Astrocyte of the cerebellum (primary cell): ENCODE measurements at places on chromosomes 2 and 18.

DNA sequence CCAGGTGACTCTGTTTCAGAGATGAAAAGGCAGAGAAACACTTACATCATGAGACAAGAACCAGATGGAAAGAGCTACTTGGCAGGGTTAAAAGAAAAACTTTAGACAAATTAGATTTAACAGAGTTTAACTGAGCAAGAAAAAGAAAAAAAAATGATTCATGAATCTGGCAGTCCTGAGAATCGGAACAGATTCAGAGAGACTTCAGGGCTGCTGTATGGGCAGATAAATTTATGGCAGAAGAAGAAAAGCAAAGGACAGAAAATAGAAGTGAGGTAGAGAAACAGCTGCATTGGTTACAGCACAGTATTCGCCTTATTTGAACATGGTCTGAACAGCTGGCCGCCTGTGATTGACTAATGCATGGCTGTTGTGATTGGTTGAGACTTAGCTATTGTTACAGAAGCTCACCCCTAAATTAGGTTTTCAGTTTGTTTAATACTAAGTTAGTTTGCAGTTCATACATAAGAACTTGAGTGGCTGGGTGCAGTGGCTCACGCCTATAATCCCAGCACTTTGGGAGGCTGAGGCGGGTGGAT, 43.0 kb upstream of the RHOB start:
- DNase-seq = no peak

DNA sequence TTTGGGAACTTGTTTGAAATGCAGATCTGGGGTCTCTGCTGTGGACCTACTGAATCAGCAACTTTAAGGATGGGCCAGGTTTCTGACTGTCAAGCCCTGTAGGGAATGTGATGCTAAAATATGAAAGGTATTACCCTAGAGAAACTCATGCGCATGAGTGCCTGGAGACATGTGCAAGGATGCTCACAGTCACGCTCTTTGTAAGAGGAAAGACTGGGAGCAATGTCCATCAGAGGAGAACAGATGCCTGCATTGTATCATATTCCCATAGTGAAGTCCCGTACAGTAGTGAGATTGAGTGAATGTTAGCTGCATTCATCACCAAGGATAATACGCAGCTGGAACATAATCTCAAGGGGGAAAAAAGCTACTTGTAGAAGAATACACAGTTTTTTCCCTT, 14.1 kb downstream of the ZNF407 start:
- DNase-seq = no peak

GRCh38 chr18:23146861-23147469, 11.7 kb downstream of the CABLES1 start:
- DNase-seq = no peak

- DNase-seq = no peak
Observed at GRCh38 chr2:42328923-42329322, 32.1 kb downstream of the COX7A2L start.

DNA sequence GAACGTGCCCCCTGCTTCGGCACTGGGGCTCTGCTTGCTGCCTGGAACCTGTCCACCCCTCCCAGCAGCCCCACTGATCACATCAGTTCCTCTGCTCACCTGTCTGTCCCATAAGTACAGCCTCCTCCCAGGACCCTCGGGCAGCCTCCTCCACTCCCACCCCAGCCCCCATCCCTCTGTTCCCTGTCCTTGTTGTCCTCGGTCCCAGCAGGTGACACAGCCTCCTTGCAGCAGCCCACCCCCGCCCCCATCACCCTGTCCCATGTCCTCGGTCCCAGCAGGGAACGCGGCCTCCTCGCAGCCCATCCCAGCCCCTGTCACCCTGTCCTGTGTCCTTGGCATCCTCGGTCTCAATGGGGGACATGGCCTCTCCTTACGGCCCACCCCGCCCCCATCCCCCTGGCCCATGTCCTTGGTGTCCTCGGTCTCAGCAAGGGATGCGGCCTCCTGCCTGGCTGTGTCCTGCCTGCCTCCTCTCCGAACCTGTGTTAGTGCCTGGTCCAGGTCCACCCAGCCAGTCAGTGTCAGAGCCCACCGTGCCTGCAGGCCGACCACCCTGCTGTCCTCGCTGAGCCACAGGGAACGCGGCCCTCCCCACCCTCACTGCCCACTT, 4.3 kb upstream of the OTOS start:
- DNase-seq = no peak

DNA sequence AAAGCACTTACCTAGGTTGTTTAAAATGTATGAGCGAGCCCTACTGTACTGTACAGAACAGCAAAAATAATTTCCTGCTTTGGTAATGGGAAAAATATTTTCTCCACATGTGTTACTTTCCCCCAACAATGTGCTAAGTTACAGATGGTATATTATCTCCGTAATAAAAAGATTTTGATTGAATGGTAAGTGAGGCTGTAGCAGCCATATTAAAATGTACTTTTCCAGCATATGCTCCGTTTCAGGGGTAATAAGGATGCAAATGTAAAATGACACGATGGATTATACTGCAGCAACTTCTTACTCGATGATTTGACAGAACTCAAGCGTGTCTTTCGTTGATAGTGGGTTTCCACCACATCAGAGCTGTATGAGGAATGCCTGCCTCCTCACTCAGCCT, 50.5 kb downstream of the OSBPL6 start:
- DNase-seq = no peak

GRCh38 chr18:79597176-79597830, 82.3 kb upstream of the CTDP1 start:
- no peak for DNase-seq

DNA sequence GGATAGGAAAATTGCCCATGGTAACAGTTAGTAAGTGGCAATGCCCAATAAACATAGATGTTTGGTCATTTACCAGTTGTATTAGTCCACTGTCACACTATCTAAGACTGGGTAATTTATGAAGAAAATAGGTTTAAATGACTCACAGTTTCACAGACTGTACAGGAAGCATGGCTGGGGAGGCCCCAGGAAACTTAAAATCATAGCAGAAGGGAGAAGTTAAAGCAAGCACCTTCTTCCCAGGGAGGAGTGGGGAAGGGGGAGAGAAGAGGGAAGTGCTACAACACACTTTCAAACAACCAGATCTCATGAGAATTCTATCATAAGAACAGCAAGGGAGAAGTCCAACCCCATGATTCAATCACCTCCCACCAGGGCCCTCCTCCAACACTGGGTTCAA, 23.4 kb downstream of the NR4A2 start:
- DNase-seq = no peak

DNA sequence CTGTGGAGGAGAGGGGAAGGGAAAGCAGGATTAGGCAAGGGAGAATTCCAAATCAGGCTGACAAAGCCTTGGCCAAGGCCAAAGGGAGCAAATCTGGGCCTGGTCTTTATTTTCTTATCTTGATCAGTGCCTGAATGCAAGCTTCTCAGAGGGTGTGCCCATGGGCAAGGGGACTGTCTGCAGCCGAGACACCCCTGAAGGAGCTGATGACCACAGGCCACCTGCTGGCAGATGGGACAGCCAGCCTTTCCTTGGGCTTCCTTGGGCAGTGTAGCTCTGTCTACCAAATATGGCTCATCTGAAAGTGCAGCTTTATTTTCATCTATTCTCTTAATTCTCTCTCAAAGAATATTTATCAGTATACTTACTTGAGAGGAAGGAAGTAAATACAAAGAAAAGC, 117.0 kb downstream of the PKP4 start:
- DNase-seq = no peak

DNA sequence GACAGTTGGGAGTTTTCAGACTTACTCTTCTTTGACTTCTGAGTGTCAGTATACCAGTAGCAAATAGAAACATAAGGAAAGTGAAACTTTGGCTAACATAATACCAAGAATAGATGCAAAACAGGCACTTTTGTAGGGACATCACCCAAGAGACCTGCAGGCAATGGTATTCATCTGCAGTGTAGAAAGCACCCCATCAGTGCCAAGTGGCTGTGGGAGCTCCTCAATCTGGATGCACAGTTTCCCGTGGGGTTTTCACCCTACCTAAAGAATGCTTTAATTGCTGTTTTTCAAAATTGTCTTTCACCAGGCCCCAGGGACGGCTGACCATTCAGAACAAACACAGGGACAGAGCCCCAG, 96.6 kb upstream of the GPR45 start:
- no peak for DNase-seq

DNA sequence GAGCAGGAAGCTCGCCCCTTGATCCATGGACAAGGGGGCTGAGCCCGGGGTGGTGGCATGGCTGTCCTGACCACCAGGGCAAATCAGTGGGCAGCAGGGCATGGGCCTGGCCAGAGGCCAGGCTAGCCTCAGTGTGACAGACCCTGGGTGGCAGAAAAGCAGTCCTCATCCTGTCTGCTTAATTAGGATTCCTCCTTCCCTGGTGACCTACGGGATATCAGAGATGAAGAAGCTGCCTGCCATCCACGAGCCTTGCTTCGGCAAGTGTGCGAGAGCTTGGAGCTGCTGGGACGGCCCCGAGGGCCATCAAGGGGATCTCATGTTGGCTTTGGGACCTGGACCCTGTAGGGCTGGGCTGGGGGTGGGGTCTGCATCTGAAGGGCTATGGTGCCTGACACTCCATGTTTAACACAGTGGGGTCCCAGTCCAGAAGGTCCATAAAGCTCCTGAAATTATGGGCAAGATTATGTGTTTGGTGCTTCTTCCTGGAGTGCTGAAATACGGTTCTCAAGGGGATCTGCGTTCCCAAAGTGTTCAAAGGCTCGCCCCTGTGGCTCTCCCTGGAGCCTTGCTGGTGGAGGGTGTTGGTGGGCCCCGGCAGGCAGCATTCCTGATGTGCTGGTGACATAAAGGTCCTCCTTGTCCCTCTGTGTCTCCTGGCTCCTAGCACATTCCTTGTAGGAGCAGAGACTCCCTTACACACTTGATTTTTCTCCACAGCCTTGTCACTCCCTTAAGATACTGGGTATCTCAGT, 52.6 kb downstream of the KCNIP3 start:
- no peak for DNase-seq
